ENCODE measurements at places on chromosomes 7 and 10.

DNA sequence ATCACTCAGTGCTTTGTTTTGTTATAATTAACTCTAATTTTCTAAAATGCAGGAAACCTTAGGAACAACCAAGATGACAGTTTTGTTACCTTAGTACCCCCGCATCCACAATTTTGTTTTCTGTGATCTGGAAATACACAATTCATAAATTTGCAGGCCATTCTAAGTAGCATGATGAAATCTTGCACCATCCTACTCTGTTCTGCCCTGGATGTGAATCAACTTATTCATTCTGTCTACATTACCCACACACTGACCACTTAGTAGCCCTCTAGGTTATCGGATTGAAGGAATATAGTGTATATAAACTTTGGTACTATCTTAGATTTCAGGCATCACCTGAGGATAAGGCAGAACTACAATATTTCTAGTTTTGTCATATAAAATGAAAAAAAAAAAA, 155.9 kb downstream of the CTTNBP2 start:
- DNase-seq, result no peak

- DNase-seq, result no peak
Observed at GRCh38 chr10:5036511-5036910, 32.9 kb upstream of the AKR1C2 start.

DNA sequence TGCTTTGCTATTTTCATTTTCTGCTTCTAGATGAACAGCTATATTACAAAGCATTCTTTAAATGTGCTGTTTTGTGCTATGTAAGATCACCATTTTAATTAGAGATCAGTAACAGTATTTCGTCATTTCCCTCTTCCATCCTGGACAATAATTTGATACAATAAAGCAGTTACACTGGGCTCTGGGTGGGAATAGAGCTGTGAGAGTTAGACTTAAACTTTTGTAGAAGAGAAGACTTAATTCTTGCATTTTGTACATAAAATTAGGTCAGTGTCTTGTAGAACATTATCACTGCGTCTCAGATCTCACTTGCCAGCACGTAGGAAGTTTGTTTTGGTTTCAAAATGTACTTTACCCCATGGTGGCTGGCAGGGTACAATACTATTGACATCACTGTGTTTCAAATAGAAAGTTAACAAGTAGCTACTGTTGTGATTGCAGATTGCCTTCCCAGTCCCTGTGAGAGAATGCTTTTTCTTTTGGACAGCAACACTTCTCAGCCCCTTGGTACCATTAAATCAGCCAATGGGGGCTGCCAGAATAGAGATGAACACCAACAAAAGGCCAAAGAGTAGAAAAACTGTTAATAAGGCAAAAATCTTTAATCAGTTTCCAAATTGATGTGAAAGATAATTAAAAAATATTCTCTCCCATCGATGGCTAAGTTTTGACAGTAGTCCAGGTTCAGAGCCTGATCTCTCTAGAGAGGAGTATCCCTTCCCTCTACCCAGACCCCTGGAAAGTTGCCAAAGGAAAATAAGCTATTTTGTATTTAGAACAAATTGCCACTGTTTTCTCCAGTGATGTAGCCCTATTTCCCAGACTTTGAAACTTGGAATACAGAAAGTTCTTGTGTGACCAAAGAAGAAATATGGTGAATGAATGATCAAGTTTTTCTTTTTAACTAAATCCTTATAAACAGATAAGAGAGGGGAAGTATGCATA, 35.1 kb downstream of the SMNDC1 start:
- DNase-seq, result no peak

- no peak for DNase-seq
Observed at GRCh38 chr10:84089162-84089561, 50.1 kb upstream of the GHITM start.

DNA sequence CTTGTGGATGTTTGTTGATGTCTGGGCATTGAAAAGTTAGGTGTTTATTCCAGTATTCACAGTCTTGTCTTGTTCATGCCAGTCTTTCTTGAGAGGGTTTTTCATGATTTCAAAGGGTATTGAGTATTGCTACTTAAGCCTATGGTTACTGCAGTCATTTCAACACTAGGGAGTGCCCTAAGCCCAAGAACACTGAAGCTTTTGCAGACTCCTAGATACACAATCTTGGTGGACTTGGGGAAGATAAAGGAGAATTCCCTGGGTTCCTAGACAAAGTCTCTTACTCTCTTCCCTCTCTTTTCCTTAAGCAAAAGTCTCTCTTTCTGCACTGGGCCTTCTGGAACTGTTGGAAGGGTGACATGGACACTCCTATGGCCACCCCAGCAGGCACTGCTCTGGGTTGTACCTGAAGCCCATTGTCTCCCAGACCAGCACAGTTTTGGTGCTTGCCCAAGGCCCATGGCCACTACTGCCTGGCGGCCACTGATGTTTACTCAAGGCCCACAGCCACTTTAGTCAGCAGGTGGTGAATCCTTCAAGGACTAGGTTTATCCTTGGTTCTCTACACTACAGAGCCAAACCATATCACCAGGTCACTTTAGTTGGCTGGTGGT, 24.9 kb downstream of the SAMD9 start:
- DNase-seq, result no peak

- DNase-seq, result no peak
Observed at GRCh38 chr10:102713539-102713813, 721 bp downstream of the ARL3 start.

DNA sequence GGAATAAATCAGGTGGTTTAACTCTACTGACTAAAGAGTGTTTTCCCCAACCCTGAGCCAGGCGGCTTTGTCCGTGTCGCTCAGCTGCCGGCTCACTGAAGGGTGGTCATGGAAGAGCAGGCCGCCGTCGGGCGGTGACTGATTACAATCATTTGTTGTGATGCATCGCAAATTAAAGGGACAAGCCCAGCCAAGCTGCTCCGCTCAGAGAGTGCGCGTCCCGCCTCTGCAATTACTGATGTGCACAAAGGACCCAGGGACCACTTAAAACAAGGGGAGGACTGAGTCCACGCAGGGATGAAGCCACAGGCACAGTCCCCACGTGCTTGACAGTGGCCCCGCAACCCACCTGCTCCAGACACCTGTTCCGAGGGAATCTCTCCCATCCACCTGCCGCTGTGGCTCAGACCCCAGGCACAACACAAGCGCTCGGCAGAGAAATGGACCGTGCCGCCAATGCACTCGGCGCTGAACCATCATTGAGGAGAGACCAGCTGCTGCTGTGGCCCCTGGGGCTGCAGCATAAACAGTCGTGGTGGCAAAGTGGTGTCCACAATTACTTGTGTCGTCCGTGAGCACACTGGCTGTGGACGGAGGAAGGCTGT, 526.5 kb downstream of the PTPRN2 start:
- DNase-seq, result no peak

- DNase-seq, result no peak
Observed at GRCh38 chr7:7737674-7738073, 19.3 kb upstream of the RPA3 start.

All from stimulated activated CD8-positive, alpha-beta memory T cell treated with anti-CD3 and anti-CD28 coated beads, Interleukin-4, amount 100 ng/mL, for 48 hours (primary cell).